Psoas muscle (tissue), 8 donors: ENCODE measurements at places on chromosomes 5 and 9. TPM values are rescaled to one million over a fixed set of nuclear protein-coding genes. Genes with fewer than 3 reads are reported as not detected.

- no peak overlapping the region for H3K4me3 ChIP-seq
- no peaks in the 10 kb centered on the region for H3K36me3 ChIP-seq
- no peak for DNase-seq
- H3K4me1 ChIP-seq = no peaks in the 10 kb centered on the region
Observed at GRCh38 chr9:6239694-6240093, 24.1 kb downstream of the IL33 start.

- no peak for DNase-seq
- peaks cover 8% of the 10 kb centered on the region for H3K4me1 ChIP-seq
- no peak overlapping the region for H3K27ac ChIP-seq
- H3K4me3 ChIP-seq = no peak overlapping the region
- peaks cover 3% of the 10 kb centered on the region for H3K36me3 ChIP-seq
- no peaks in the 10 kb centered on the region for H3K27me3 ChIP-seq
Observed at GRCh38 chr9:104099630-104100029, 5.5 kb downstream of the SMC2 start.

DNA sequence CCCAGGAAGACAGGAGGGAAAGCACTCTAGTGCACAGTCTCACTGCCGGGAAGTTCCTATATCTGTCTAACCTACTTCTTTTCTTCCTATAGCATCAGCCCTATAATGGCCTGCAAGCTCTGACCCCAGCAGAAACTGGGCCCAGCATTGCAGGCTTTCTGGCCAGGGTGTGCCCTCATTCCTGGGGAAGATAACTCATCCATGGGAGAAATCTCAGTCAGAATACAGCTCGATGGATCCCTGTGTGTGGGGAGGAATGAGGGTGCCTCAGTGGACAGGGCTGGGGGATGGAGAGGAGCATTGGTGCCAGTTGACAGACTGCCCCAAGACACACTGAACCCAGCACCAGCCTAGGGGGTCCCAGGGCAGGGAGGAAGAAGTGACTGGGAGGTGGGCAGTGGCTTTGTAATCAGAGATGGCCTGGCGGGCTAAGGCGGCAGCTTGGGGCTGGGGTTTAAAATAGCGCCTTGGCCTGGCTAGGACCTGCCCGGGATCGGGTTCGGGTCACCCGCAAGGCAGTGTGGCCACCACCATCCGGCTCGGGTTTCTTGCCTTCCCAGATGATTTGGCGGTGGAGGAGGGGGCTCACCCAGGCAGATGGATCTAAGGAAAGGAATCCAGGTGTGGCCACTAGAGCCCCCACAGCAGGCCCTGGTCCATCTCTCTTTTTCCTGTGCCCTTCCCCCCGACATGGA, 7.6 kb upstream of the CXXC5 start:
- peak overlapping the region; percentile 64 for H3K4me3 ChIP-seq
- H3K27ac ChIP-seq = peak overlapping the region; percentile 96
- H3K4me1 ChIP-seq = peaks cover 67% of the 10 kb centered on the region
- H3K27me3 ChIP-seq = no peaks in the 10 kb centered on the region
- DNase-seq = peak; percentile 56

Gene KIAA0825
- total RNA-seq = 1.5 TPM

GRCh38 chr9:134724912-134725604, 83.5 kb downstream of the COL5A1 start:
- no peak for DNase-seq
- no peaks in the 10 kb centered on the region for H3K36me3 ChIP-seq
- H3K27me3 ChIP-seq = no peaks in the 10 kb centered on the region
- H3K27ac ChIP-seq = no peak overlapping the region

DNA sequence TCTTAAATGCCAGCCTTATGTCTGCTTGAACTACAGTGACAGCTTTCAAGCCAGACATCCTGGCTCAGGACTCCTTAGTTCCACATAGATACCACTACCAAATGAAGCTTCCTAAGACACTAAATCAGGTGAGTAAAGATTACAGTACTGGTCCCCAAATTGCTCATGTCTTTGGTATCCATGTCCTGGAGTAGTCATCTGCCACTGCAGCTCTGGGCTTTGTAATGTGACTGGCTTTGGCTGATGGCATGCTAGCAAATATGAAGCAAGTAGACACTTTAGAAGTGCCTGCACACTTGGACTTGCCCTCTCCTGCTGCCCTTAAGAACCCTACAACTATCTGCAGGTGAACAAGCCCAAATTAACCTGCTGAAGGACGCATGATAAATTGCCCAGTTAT, 334.9 kb downstream of the BNC2 start:
- H3K27me3 ChIP-seq = no peaks in the 10 kb centered on the region
- no peak overlapping the region for H3K27ac ChIP-seq
- DNase-seq = no peak
- no peak overlapping the region for H3K4me3 ChIP-seq
- peaks cover 10% of the 10 kb centered on the region for H3K4me1 ChIP-seq

Gene NTNG2
- total RNA-seq = 0.20 TPM

Gene PCDHB4
- total RNA-seq = 1.6 TPM

GRCh38 chr5:71662381-71662780, 56.7 kb upstream of the CARTPT start:
- peaks cover 11% of the 10 kb centered on the region for H3K36me3 ChIP-seq
- no peak for DNase-seq
- no peaks in the 10 kb centered on the region for H3K27me3 ChIP-seq
- H3K27ac ChIP-seq = no peak overlapping the region
- no peak overlapping the region for H3K4me3 ChIP-seq

DNA sequence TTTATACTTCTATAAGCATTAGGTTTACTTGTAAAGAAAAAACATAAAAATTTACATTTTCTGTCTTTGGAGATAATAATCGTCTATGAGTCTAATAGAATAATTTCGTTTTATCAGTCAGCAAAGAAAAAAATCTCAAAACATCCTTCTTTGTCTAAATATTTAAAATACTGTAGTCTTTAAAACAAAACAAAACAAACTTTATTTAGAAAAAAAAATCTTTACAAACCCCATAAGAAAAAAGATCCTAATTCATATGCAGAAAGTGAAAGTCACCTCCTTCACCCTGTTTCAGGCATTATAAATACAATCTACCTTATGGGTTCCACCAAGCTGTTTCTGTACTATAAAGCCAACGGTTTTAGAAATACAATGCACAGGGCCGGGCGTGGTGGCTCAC, 5.6 kb downstream of the LARS1 start:
- no peaks in the 10 kb centered on the region for H3K36me3 ChIP-seq
- DNase-seq = no peak
- no peaks in the 10 kb centered on the region for H3K27me3 ChIP-seq
- H3K4me1 ChIP-seq = peaks cover 6% of the 10 kb centered on the region
- no peak overlapping the region for H3K27ac ChIP-seq
